ENCODE measurements at places on chromosomes 4 and X. TPM values are rescaled to one million over a fixed set of nuclear protein-coding genes. Genes with fewer than 3 reads are reported as not detected.

- H3K36me3 ChIP-seq: no peaks in the 10 kb centered on the region
- H3K4me3 ChIP-seq: no peak overlapping the region
- peaks cover 5% of the 10 kb centered on the region for H3K27me3 ChIP-seq
- H3K27ac ChIP-seq: no peak overlapping the region
- no peaks in the 10 kb centered on the region for H3K4me1 ChIP-seq
Measured at GRCh38 chrX:14899607-14900006, 26.4 kb downstream of the MOSPD2 start.

- H3K4me1 ChIP-seq: no peaks in the 10 kb centered on the region
- H3K4me3 ChIP-seq: no peak overlapping the region
- DNase-seq: no peak
- H3K27me3 ChIP-seq: no peaks in the 10 kb centered on the region
Measured at GRCh38 chr4:121353213-121353612, 27.6 kb downstream of the QRFPR start.

The ATP8A1 gene
- total RNA-seq: 12.2 TPM

The CSN1S1 gene
- 6.7 TPM for total RNA-seq
